ENCODE measurements at places on chromosomes 12 and 14.

DNA sequence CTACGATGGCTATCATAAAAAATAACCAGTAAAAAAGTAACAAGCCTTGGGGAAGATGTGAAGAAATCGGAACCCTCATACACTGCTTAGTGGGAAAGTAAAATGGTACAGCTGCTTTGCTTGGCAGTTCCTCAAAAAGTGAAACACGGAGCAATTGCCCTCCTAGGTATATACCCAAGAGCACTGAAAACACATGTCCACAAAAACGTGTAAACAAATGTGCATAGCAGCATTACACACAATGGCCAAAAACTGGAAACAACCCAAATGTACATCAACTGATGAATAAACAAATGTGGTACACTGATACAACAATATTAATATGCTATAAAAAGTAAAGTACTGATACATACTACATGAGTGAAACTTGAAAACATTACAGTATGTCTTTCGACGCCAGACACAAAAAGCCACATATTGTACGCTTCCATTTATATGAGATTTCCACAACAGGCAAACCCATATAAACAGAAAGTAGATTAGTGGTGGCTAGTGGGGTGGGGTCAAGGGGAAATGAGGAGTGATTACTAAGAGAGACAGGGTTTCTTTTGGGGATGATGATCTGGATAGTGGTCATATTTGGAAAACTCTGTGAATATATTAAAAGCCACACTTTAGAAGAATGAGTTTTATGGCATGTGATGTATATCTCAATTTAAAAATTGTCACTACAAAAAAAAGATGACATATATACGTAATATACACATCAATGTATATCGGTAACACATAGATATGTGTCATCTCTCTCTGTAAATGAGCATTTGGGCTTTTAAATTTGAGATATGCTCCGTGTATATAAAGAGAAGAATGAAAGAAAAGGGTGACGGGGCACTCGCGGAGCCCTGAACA is 996 bp downstream of the SLC41A2 start:
- DNase-seq: no peak

DNA sequence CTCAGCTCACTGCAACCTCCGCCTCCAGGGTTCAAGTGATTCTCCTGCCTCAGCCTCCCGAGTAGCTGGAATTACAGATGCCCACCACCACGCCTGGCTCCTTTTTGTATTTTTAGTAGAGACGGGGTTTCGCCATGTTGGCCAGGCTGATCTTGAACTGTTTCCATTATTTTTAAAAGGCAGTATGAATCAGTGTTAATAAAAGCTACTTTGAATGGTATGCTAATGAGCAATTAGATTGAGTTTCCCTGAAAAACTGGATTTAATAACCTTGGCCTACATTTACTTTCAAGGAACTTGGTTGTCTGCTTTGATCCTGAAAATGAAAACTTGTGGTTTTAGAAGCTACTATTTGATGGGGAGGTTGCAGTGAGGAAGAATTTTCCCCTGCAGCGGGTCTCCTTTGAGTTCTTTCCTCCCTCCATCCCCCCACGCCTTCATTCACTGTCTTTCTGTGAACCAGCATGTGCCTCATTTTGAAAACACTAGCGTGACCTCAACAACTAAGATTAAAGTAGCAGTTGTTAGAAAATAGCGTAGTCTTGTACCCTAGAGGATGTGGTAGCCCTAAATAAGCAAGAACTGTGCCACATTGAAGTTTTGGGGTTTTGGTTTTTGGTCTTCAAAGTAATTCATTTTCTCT is 17.8 kb upstream of the RPS6KA5 start:
- peak; percentile 30 for DNase-seq

GRCh38 chr14:51053157-51053556 is 41.7 kb downstream of the TRIM9 start:
- DNase-seq: no peak

DNA sequence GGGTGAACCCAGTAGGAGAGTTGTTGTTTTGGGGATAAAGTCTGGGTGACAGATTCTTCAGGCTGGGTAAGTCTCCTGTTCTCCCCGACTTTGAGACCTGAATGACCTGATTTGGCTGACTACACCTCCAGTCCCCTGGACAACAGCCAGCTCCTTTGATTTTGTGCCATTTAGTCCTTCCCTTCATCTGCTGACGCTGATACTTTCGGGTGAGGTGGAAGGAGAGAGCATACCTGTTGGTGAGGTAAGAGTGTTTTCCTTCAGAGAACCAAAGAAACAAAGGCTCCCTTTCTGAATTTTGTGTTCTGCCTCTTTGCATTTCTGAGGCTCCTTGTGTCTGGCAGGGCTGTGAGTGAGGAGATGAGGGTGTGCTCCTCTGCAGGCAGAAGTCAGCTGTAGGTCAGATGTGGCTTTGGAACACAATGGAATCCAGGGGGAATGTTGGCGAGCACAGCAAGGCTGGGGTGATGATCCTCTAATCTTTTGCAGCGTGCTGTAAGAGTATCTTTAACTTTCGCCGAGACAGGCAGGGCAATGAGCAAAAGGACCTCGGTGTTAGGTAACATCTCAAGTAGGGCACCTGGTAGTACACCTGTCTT is 12.1 kb downstream of the ETV6 start:
- DNase-seq: no peak

DNA sequence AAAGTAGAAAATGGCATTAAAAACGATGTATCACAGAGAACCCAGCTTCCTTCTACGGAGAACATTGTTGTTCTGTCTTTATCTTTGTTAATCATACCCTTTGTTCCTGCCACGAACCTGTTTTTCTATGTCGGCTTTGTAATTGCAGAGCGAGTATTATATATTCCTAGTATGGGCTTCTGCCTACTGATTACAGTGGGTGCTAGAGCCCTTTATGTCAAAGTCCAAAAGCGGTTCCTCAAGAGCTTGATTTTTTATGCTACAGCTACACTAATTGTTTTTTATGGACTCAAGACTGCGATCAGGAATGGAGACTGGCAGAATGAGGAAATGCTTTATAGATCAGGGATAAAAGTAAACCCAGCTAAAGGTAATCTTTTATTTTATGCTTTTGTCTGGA is 209.6 kb downstream of the TMTC2 start:
- no peak for DNase-seq

DNA sequence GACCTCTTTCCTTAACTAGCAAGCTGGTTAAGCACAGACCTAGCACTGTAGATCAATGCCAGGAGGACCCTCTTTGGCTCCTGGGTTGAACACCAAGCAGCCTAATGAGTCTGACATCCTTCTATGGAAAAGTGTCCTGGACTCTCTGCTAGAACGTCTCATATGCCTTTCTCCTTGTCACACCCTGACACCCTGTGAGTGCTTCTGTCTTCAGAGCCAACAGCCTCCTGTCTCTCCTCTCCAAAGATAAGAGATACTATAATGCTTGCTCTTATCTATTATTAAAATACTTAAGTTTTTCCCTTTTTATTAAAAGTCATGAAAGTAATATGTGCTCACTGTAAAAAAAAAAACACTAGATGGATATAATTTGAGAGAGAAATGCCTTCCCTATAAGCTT is 222.7 kb downstream of the FOXN3 start:
- no peak for DNase-seq

- DNase-seq: no peak
Observed at GRCh38 chr14:91996948-91997371, 42.9 kb downstream of the TRIP11 start.

- DNase-seq: no peak
Observed at GRCh38 chr12:65825183-65825506, 862 bp downstream of the HMGA2 start.

GRCh38 chr12:54021432-54022013 is 6.7 kb upstream of the HOXC6 start:
- no peak for DNase-seq

DNA sequence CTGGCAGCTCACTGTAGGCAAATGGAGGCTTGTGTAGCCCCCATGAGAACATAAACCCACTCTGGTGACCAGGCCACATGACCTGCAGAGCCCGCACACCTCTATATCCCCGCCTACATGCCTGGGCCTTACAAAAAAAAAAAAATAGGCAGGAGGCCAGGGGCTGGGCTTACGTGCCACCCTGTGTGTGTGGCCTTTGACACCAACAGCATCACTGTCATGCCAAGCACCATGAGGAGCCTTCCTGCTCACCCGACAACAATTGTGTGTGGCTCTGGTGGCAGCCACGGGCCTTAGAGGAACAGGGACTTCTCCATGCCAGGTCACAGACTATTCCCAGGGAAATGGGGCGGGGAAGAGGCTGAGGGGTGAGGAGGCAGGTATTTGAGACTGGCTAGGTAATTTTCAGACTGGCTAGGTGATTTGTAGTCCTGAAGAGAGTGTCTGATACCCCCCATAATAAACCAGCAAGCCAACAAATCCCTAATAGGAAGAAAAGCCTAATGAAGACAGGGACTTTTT is 140.0 kb downstream of the DPF3 start:
- no peak for DNase-seq

DNA sequence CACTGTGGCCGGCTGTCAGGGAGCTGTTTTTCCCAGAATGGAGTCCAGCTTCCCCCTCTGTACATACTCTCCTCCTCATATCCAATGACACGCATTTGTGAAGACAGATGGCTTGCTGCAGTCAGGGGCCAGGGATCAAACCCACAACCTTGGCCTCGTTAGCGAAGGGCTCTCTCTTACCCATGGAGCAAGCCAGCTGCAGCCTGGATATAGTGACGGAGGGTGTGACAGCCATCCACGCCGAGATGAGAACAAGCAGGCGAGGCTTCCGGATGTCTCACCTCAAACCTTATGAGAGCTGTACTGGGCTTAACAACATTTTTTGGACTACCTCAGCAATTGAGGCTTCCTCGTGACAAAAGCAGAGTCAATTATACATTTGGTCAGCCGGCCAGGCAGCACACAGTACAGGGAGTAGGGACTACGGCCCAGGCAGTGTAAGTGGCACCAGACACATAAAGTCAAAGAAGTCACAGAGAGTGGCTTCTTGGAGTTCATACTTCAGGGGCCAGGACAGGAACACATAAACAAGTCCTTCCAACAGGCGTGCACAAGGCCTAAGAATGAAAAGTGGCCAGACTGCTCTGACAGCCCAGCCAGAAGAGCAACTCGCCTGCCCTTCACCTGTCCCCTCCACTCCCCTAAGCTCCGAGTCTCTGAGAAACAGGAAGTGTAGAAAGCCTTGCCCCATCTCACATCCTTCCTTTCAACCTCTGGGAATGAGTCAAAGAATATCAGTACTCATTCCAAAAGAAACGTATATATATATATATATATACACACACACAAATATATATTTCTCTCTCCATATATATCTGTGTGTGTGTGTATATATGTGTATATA is 115.1 kb downstream of the TTC7B start:
- DNase-seq: no peak

GRCh38 chr12:6465467-6466183 is 4.9 kb downstream of the VAMP1 start:
- DNase-seq: no peak

DNA sequence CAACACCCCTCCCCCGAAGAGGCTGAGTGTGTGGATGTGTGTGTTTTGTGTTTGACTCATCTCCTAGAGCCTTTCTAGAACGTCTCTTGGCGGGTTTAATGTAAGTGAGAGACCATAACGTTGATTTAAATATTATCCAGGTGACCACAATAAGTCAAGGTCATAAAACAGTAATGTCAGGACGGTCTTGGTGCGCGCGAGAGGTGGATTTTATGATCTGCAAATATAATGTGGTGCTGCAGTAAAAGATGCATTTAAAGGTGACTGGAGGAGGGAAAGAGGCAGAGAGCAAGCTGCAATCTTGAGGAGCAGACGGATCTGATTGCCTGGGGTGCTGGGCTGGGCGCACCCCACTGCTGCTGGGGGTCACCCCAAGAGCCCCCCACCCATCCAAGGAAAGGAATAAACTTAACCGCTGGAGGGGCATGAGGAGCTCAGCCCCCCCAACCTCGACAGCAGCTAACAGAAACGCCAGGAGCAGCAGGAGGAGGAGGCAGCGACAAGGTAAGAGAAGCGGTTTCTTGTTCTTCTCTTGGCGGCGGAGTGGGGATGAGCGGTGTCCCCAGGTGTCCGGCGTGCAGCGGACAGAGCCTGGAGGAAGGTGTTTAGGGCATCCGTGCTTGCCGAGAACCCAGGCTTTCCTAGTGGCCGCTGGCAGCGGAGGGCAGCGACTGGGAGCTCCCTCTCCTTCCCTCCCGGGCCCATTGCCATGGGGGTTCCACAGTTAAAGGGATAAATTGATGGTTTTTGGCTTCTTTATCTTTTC is 5.5 kb downstream of the HOXC10 start:
- DNase-seq: no peak

DNA sequence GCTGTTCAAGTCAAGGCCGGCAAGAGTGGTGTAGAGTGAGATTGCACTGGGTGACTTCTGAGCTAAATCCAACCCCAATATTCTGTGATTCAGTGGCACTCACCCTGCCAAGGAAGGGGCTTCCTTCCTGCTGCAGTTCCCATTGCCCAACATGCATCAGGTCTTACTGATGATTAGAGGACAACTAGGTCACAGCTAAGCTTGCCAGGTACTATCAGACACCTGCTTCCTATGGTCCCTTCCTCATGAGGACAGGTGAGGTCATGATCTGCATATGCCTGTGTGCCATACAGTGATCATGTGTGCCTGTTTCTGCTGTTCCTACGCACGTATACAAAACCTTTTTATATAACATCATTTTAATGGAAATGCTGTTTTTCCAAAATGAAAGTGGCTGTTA is 1.7 kb upstream of the CTDSP2 start:
- no peak for DNase-seq

GRCh38 chr14:74402401-74403251 is 23.4 kb downstream of the SYNDIG1L start:
- no peak for DNase-seq

- DNase-seq: no peak
Observed at GRCh38 chr12:67624355-67624754, 24.2 kb upstream of the DYRK2 start.

- no peak for DNase-seq
Observed at GRCh38 chr12:32902287-32902997, 5.9 kb upstream of the PKP2 start.

GRCh38 chr12:130873825-130874224 is 2.0 kb downstream of the RAN start:
- DNase-seq: no peak

- no peak for DNase-seq
Observed at GRCh38 chr14:29926701-29927375, 809 bp downstream of the PRKD1 start.

DNA sequence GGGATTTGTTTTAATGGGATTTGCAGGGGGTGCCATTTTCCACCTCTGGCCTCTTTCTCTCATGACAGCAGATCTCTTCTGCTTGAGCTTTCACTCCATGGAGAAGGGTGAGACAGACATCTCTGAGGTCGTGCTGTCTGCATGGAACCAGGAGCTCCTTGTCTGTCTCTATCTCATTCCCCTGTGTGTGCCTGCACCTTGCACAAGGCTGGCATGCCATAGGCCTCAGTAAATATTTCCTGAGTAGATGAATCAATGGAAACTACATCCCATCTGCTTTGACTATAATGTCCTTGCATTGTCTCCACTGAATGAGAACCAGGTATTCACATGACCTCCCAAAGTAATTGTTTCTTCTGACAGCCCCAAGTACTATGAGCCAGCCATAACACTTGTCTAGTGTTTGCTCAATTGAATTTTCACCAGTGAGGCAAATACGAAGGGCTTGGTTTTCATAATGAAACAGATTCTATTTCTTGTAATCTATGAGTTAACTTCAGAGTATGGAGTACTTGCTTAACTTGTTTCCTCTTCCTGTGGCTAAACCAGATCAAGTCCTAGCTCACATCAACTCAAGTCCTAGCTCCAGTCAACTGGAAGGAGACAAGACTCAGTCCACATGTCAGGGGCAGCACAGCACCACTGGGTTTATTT is 32.3 kb downstream of the KCNK13 start:
- DNase-seq: no peak

GRCh38 chr14:33918256-33918655 is 32.6 kb downstream of the EGLN3 start:
- no peak for DNase-seq

GRCh38 chr12:67091204-67091603 is 178.0 kb upstream of the CAND1 start:
- no peak for DNase-seq

GRCh38 chr12:52063981-52064649 is 5.7 kb upstream of the ATG101 start:
- DNase-seq: no peak

All from stimulated activated CD4-positive, alpha-beta T cell treated with anti-CD3 and anti-CD28 coated beads, Interleukin-4, amount 100 ng/mL, for 1 hour (primary cell).